EL (cell line): ENCODE measurements at places on chromosomes 12 and 14.

DNA sequence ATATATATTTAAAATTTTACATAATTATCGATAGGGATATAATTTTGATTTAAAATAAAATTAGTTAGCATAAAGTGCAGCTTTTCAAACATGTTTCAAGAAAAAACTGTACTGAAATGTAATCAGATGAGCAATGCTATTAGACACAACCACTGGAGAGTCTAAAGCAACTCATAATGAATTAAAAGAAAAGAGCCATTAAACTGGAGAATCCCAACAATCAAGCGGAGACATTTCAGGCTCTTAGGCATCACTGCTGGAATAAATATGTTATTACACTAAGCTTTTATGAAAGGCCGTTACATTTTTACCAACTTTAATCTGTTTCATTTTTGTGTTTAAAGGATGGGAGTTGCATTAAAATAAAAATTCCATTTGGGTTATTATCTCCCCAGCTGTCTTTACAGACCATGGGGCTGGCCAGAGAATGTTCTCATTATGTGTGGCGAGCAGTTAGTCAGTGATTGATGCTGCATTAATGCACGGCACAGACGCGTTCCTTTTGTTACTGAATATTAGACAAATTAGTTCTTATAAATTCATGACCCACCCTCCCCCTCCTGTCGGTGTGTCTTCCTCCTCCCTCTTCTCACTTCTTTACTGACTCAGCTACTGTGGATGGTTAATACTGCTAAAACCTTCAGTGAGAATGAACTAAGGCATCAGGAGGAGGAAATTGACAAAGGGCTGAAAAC lies 156.8 kb downstream of the PDZRN4 start:
- no peak for DNase-seq

GRCh38 chr12:42969355-42969754 lies 379.8 kb upstream of the PRICKLE1 start:
- DNase-seq: no peak

DNA sequence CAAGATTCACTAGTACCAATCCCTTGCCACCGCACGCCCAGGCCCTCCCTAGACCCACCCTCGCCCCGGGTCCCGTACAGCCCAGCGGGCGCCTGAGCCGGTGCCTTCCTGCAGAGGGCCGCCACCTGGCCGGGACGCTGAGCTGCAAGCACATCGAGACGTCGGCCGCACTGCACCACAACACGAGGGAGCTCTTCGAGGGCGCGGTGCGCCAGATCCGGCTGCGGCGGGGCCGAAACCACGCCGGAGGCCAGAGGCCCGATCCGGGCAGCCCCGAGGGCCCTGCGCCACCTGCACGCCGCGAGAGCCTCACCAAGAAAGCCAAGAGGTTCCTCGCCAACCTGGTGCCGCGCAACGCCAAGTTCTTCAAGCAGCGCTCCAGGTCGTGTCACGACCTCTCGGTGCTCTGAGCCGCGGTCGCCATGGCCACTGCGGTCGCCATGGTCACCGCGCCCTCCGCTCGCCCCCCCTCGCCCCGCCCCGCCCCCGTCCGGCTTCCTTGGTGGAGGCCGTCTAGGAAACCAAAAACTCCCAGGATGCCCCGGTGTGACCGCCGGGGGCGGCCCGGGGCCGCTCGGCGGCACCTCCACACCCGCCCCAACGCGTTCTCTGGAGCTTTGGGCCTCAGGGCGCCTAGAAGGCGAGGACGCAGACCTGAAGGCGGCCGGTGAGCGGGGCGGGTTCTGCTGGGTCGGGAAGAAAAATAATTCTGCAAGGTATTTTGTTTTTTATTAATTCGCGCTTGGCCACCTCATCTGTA lies 3.7 kb downstream of the REM2 start:
- DNase-seq: peak; percentile 78

DNA sequence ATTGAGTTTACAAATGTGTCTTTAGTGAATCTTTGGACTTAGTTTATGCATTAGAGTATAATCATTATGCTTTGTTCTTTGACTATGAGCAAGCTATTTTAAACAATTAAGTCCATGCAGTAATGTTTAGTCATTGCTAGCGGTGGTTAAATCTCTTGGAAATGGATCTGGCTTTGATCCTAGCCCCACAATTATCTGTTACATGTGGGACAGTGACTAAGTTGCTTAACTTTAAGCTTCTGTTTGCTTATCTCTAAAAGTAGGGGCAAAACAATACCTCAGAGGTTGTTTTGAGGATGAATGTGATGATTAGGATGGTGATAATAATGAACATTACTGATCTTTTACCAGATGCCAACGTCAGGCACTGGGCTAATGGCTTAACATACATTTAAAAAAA lies 124.2 kb downstream of the NPAS3 start:
- DNase-seq: no peak

GRCh38 chr12:120267736-120268135 lies 2.2 kb upstream of the PXN start:
- no peak for DNase-seq

GRCh38 chr12:49375406-49375805 lies 8.1 kb downstream of the SPATS2 start:
- no peak for DNase-seq

DNA sequence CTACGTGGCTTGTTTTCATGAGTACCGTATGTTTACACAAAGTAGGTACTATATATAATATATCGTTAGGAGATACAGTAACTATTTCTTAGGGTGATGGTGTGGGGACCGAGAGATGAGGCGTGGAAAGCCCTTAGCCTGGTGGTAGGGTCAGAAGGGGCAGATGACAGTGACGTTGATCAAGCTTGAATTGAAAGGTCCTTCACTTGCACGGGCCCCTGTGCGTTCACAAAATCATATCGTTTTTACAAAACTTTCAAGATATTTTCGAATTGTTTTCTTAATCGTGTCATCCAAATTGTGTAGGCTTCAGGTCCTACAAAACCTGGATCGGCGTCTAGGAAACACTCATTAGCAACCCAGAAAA lies 881 bp upstream of the SOS2 start:
- DNase-seq: no peak

- DNase-seq: no peak
Observed at GRCh38 chr12:113230315-113231234, 9.3 kb downstream of the TPCN1 start.

DNA sequence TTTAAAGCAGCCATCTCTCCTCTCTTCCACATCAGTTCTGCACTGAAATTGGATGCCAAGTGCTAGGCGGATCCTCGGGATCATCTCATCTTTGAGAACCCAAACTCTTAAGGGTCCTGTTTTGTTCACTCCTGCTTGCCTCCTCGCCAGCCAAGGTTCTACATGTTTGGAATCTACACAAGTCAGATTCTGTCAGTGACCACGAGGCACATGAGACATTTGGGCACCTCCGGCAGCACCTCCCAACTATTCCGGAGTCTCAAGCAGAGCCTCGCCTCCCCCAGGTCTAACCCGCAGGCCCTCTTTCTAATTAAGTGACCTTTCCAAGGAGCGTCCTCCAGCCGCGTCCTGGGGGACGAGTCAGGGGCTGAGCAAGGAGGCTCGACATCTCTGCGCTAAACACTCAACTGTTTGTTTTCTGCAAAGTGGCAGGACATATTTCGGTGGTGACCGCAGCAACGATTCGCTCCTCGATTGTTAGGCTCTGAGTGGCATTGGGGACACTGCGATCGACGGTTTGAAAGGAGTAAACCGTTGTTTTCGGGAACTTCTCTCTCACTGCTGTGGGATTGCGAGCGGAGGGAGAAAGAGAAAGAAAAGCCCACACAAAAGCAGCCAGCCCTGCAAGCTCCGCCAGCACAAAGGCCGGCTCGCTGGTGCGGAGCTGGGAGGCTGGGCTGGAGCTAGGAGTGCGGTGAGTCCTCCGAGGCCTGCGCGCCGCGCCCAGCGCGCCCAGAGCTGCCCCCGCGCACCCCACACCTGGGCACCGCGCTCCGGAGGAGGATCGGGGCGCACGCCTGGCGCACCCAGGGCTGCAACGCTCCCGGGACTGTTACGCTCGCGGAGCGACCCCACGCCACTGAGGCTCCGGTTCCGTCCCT lies 640 bp downstream of the ARMH4 start:
- DNase-seq: peak; percentile 31

GRCh38 chr12:81208187-81208911 lies 130.5 kb downstream of the ACSS3 start:
- no peak for DNase-seq

- DNase-seq: no peak
Observed at GRCh38 chr12:61362037-61362436, 898.2 kb upstream of the USP15 start.

GRCh38 chr12:101962486-101962885 lies 85.1 kb downstream of the DRAM1 start:
- no peak for DNase-seq
